ENCODE measurements at places on chromosomes 16 and 17.

DNA sequence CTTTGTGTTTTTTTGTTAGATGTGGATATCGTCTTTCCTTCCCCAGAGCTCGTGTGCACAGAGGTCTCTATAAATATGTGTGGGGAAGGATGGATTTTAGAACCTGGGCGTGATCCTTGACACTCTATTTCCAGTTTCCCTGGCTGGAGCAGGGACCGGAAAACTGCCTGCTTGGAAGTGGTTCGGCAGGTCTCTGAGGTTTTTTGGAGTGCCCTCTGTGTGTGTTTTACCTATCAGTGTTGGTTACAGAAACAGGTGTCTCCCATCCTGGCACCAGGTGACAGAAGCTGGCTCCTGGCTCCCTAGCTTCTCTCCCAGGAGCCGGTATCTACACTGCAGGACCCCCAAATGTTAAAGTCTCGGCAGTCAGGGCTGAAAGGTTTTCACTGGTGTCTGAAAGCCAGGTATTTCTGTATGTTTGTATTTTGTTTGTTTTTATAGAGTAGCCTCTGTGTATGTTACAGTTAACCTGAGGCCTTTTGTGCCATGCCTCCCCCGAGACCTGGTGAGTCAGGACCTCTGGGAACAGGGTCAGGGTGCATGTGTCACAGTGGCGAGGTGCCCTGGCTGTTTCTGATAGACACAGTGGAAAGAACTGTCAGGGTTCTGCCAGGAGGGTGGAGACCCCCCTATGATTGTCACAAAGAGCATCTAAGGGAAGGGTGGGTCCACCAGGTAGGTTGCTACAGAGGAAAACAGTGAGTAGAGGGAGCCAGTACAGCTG lies 31.3 kb downstream of the ZC3H18 start:
- DNase-seq, result no peak

DNA sequence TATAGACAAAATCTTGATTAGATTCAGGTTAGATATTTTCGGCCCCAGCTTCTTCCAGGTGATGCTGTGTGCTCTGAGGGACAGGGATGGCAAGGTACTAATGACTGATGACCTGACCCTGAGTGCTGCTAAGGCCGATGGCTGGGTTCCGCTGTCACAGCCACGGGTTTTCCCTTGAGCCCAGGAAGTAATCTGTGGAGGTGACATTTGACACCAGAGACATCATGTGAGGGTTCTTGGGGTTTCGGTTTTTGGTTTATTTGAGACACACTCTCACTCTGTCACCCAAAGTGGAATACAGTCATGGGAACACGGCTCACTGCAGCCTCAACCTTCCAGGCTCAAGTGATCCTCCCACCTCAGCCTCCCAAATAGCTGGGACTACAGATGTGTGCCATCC lies 9.8 kb downstream of the OTOP3 start:
- DNase-seq, result no peak

GRCh38 chr17:8332688-8333087 lies 7.0 kb upstream of the ODF4 start:
- DNase-seq, result peak; percentile 32

- no peak for DNase-seq
Observed at GRCh38 chr17:27360507-27360906, 66.6 kb downstream of the WSB1 start.

GRCh38 chr17:67311575-67311974 lies 54.8 kb downstream of the PSMD12 start:
- no peak for DNase-seq

DNA sequence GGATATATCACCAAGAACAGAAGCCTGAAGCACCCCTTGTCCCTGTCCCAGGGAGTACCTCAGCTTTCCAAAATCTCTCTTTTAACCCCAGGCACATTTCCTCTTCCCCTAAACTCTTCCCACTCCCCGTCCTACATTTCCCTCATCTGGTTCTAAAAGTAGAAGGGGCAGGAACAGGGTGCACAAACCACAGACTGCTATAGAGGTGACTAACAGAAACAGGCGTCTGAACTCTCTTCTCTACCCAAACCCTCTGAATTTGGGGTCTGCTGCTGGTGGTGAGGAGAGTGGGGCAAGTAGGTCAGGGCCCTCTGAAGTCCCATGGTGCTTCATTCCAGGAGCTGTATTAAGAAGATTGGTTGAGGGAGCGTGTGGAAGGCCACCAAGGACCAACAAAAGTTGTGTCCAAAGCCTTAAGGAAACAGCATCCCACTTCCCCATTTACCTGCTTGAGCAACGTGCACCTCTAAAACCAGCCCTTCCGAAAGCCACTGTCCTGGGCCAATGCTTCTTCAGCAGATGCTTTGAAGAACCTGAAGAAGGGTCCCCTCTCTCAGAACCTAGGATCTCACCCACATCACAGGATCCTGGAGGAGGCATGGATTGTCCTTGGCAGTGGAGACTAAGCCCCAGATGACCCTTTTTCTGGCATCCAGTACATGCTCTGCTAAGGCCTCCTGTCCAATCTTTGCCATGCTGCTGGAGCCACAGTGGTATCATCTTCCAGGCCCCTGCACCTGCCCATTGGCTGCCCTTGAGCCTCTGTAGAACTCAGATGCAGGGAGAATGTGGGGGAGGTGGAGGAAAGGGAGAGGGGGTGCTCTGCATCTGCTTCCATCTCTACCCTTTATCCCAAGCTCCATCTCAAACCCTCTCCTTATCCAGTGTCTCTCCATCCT lies 5.7 kb upstream of the NR1D1 start:
- DNase-seq, result no peak

DNA sequence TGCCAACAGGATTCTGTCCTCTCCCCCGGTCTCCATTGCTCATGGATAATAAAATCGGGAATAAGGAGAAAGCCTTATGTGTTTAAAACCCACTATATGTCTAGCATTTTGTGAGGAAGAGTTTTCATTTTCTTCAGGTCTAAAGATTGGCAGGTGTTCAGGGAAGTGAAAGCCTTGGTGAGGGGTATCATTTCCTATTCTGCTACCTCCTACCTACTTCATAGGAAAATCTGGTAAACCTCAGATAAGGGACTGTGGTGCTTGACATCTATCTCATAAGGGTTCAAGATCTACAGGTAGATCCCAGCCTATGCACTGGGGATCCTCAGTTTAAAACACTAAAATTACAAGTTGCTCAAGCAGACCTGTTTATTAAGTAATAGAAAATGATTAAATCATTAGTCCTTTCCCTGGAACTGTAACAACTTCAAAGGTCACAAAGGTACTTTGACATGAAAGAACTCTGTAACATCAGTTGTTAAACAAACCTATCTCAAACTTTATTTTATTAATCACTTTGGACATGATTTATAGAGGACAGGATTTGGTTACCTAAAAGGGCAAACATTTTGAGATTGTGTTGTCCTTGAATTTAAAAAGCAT lies 6.5 kb downstream of the MOSMO start:
- DNase-seq, result no peak

- no peak for DNase-seq
Observed at GRCh38 chr17:30920683-30921543, 832 bp upstream of the ADAP2 start.

DNA sequence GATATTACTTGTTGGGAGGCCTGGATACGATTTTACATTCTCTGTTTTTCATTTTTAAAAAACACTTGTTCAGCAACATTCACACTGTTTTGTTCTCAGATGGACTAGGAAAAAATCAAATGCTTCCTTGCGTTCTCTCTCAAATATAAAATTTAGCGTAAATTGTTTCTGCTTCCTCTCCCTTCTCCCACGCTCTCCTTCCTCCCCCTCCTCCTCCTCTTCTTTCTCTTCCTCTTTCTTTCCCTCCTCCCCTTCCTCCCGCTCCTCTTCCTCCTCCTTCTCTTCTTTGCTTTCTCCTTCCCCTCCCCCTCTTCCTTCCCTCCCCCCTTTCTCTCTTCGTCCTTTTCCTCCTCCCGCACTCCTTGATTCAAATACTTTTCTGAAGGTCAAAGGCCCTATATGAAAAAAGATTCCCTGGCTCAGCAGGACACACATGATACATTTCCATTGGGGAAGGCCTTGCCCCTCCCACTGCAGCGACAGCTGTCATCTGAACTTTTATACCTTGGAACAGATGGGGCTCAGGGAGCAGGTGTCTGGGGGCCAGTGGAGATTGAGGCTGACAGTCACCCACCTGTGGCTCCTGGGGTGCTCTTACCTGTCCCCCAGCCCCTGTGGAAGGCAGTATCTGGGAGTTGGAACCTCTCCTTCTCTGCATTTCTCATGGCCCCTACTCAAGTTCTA lies 99.4 kb upstream of the SDK2 start:
- DNase-seq, result no peak

- DNase-seq, result no peak
Observed at GRCh38 chr17:45646288-45646988, 137.7 kb upstream of the CRHR1 start.

- no peak for DNase-seq
Observed at GRCh38 chr17:19619705-19620325, 28.7 kb upstream of the ALDH3A2 start.

GRCh38 chr17:51855806-51856205 lies 302.7 kb downstream of the CA10 start:
- DNase-seq, result no peak

- peak; percentile 22 for DNase-seq
Observed at GRCh38 chr16:11474617-11475291, 112.0 kb downstream of the LITAF start.

GRCh38 chr16:60636117-60636516 lies 1400.1 kb downstream of the CDH8 start:
- DNase-seq, result peak; percentile 10

- no peak for DNase-seq
Observed at GRCh38 chr16:74501484-74502478, 80.5 kb upstream of the CLEC18B start.

GRCh38 chr16:15765880-15766279 lies 90.9 kb downstream of the MYH11 start:
- DNase-seq, result peak; percentile 78

DNA sequence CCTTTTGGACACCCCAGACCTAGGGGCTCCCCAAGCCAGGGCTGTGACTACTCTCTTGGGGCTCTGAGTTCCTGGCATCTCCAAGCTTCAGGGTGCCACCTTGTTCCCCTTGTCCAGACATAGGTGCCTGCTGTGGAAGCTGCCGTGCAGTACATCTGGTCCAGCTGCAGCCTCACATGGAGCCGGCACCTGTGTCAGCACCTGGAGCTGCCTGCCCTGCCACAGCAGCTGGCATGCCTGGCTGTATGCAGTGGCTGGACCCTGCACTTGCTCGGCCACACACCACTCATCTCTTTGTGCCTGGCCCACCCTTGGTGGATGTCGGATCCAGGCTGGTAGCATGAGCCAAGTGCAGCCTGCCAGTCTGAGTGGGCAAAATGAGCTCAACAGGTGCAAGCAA lies 775.8 kb downstream of the CDH11 start:
- no peak for DNase-seq

DNA sequence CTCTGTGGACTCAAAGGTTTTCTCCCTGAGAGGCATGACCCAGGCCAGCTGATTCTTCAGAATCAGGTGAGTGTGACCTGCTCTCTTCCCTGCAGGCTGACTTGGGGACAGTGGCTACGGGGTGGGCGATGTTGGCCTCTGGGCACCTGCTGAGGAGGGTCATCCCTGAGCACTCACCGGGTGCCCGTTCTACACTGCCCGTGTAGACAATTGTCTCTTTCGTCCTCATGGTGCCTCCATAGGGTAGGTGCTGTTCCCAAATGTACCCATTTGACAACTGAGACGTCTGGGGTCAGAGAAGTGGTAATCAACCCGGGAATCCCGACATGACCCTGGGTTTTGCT lies 74.8 kb downstream of the GOSR1 start:
- DNase-seq, result no peak

GRCh38 chr17:5661491-5662125 lies 77.3 kb upstream of the NLRP1 start:
- no peak for DNase-seq

DNA sequence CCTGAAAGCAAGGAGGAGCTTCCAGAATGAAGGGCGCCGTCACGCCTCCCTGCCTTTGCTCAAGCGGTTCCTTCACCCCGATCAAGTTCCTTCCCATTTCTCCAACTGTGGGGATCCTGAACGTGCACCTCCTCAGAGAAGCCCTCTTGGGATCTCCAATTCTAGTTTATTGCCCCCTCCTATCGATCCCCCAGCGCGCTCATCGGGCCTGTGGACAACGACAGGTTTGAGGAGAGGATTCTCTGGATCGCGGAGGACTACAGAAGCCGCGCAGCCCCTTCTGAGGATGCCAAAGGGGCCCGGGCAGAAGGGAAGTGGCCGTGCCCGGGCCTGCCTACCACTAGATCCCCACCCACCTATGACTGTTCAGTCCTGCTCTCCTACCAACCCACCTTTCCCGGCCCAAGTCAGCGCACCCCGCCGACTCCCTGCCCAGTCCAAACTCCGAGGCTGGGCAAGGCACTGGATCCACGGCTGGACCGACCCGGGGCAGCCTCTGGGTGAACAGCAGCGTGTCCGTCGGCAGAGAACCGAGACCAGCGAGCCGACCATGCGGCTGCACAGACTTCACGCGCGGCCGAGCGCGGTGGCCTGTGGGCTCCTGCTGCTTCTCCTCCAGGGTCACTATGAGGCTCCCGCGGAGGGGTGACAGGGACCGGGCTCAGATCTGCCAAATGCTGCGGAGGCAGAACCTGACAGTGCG lies 12.8 kb upstream of the CES3 start:
- no peak for DNase-seq

GRCh38 chr16:28586466-28586865 lies 10.4 kb downstream of the SULT1A2 start:
- no peak for DNase-seq

DNA sequence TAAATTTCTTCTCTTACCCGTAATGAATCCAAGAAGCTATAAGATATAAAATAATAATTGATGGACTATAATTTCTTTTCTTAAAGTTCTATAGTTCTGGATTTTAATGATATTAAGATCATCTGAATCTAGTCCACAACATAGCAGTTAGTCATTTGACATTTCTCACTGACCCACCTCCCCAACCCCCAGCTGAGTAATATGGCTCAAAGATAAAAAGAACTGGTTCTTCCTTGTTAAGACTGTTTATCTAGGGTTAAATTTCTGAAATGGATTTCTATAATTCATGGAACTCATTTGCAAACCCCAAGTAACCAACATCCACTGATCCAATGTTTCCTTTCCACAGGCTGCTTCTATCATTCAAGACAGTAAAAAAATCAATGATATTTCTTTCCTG lies 133.9 kb upstream of the SOX9 start:
- no peak for DNase-seq

- DNase-seq, result peak; percentile 24
Observed at GRCh38 chr16:81140930-81141780, 45.0 kb upstream of the GCSH start.

Data from HT-29 (cell line).